NCI-H2081 (cell line): ENCODE measurements at places on chromosomes 5 and 9.

GRCh38 chr9:131257266-131258025, 18.9 kb downstream of the FAM78A start:
- DNase-seq: no peak

DNA sequence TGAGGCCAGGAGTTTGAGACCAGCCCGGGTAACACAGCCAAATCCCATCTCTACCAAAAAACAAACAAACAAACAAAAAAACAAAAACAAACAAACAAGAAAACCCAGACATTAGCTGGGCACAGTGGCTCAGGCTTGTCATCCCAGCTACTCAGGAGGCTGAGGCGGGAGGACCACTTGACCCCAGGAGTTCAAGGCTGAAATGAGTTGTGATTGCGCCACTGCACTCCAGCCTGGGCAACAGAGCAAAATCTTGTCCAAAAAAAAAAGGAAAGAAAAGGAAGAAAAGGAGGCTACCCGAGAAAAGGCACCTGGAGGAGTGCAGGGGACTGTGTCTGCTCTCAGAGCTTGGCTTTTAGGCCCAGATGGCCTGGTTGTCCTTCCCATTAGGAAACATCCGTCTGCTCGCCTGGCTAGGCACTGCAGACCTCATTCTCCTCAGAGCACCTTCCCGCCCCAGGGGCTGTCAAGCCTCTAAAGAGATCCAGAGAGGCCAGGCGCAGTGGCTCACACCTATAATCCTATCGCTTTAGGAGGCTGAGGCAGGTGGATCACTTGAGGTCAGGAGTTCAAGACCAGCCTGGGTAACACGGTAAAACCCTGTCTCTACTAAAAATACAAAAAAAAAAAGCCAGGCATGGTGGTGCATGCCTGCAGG, 185.3 kb upstream of the IER5L start:
- no peak for DNase-seq

DNA sequence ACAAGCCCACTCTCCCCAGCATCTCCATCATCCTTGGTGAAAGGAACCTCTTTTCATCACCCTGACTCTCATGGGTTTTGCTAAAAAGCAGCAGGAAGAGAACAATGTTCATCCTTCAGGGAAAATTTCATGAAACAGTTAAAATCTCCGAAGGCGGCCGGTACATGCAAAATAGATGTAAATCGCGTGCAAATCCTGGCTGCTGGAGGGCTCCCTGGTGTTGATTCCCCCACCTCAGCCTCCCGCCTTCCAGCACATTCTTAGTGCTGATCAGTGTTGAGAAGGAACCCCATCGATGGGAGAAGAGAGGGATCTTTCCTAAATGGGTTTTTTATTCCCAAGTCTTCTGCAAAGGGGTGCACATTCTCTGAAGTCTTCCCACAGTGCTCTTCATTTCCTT, 8.7 kb upstream of the GFI1B start:
- DNase-seq: no peak

DNA sequence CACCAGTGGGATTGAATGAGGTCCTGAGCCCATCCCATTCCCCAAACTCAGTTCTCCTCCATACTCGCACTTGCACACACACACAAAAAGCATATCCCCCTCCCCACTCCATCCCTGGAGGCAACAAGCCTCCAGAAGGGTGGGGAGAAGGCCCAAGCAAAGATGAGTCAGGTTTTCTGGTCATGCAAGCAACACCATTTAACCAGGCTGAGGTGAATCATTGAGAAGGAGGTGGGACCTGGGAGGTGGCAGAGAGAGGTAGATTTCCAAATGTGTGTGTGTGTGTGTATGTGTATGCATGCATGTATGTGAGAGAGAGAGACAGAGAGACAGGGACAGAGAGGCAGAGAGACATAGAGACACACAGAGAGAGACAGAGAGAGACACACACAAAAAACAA, 185.2 kb upstream of the TRIM32 start:
- DNase-seq: no peak

DNA sequence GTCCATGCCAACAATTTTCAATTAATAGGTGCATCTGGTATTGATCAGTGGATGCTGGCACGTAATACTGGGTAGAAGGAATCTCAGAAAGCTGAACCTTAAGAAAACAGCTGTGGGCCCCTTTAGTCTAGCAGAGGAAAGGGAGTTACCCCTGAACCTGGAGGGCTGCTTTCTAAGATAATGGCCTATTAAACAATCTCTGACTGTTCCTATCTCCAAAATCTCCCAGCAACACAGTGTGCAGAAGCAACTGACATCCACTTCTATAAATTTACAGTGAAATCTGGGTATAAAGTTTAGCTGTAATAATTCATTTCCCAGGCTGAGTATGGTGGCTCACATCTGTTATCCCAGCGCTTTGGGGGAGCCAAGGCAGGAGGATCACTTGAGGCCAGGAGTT, 198.8 kb downstream of the MAPKAP1 start:
- no peak for DNase-seq

DNA sequence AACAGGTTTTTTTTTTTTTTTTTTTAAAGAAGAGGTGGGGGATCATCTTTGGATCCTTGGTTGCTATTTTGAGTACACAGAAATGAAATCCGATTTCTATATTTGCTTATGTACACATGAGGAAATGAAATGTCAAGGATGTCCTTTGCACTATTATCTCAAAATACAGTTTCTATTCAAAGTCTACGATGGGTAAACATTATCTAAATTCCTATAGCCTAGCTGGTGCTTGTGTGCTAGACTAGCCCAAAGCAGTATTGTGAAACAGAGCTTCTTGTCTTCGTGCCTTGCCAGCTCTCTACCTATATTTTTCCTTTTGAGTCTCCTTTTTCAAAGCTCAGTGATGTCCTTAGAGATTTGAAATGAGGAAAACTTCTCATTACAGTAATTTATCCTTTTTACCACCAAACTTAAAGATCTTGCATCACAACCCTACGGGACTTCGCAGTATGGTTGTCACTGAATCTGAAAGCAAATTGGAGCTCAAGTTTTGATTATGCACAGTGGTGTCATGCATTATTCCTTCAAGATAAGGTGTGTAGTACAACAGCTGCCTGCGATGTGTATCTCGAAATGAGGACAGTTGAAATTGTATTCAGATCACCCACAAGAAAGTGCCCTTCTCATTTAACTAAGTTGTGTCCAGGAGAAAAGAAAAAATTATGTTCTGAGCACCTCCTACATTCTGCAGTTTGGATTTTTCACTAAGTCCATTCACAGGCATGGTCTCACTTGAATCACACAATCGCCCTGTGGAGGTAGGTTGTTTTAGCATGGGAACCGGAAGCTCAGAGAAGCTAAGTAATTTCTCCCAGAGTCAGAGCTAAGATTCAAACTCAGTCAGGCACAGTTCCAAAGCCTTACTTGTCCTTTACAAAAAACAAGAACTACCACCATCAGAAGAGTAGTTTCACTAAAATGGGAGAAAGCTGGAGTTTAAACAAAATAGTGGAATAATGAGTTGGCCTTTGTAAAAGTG, 379.0 kb downstream of the GLIS3 start:
- no peak for DNase-seq

DNA sequence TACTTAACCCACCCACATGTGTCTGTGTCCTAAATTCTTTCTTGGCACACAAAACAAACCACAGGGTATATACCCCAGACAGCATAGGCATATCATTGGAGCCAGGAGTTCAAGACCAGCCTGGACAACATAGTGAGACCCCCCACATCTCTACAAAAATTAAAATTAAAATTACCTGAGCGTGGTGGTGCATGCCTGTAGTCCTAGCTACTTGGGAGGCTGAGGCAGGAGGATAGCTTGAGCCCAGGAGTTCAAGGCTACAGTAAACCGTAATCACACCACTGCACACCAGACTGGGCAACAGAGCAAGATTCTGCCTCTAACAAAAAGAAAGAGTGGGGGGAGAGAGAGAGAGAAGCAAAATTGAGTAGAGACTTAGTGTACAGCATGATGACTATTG, 4.6 kb upstream of the AGTPBP1 start:
- no peak for DNase-seq

DNA sequence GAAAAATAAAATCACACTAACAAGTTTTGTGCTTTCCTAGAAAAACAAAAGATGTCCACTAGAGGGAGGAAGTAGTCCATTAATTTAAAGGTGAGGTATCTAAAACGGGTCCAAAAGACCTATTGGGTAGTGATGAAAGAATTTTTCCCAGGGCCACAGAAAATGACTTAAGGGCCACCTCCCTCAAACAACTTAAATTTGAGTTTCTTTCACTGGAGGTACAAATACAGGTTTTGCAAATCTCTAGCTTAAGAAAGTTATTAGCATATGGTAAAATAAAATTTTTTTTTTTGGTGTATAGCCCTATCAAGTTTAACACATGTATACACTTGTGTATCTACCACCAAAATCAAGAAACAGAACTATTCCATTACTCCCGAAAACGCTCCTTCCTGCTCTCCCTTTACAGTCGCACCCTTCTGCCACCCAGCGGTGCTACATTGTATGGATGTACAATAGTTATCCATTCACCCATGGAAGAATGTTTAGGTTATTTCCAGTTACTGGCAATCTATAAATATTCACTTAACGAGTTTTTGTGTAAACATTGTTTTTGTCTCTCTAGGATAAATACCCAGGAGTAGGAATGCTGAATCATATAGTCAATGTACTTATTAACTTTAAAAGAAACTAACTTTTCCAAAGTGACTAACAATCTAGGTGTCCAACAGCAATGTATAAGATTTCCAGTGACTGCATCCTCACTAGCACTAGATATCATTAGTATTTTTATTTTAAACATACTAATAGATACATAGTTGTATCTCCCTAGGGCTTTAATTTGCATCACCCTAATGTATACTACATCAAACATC, 21.9 kb downstream of the DEPDC1B start:
- DNase-seq: peak; percentile 3

DNA sequence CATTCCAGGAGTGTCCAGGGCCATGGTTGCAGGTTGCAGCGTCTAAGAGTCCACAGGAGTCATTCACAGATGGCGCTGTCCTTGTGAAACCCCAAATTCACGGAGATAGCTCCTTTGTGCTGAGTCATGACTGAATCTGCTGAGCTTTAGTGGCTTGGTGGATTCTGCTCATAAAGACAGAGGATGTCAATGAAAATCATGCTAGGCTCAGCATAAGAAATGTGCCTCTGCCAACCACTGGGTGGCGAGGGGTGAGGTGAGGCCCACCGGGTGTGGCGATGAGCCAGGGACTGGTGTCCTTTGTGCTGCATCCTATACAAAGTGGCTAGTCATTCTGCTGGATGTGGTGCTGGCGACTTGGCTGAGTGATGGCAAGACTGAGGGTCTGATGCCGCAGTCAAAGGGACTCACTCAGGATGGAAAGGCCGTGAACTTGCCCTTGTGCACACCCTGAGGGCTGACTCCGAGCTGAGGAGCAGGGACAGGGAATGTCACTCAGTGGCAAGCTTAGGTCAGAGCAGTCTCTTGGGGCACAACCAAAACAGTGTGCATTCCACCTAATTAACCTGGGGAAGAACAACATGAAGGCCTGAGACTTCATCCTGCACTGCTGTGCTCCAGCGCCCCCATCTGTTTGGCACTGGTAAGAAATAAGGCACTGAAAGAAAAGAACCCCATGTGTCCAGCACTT, 71.5 kb downstream of the DAP start:
- DNase-seq: peak; percentile 24

DNA sequence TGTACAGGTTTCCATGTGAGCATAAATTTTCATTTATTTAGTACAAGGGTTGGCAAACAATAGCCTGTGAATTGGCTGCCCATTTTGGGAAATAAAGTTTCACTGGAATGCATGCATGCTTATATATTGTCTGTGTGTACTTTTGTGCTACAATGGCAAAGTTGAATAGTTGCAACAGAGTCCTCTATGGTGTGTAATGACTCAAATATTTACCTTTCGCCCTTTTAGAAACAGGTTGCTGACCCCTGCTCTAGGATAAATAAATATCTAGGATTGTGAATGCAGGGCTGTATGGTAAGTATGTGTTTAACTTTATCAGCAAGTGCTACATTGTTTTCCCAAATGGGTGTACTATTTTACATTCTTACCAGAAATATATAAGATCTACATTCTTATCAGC, 47.2 kb downstream of the XRCC4 start:
- no peak for DNase-seq

DNA sequence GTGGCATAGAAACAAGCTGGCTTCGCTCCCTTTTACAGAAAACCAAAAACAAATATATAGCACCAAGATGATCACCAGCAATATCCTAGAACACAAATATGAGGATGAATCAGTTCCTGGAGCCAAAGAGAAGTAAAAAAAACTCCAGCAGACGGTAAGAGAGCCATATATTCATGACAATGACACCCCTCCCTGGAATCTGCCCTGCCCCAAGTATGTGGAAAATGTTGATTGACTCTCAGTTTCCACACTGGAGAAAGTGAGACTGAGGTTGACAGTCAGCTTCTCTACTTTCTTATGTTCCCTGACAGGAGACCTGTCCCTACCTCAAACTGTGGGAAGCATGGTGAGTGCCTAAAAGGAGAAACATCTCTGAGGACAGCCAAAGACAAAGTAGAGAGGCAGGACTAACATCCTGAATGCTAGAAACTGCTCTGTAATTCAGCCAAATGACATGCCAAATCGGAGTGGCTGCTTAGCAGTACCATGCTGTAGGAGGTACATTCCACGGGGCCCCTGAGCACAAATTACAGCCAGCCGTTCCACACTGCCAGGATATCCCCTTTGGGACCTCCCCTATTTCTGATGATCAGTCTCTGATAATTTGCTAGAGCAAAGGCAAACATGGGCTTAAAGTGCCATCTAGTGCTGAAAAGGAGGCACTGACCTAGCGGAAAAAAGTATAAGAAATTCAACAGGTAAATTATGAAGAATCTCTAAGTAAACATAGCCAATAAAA, 424.0 kb upstream of the RGMB start:
- no peak for DNase-seq

GRCh38 chr5:111251921-111252320, 27.7 kb downstream of the CAMK4 start:
- DNase-seq: no peak

DNA sequence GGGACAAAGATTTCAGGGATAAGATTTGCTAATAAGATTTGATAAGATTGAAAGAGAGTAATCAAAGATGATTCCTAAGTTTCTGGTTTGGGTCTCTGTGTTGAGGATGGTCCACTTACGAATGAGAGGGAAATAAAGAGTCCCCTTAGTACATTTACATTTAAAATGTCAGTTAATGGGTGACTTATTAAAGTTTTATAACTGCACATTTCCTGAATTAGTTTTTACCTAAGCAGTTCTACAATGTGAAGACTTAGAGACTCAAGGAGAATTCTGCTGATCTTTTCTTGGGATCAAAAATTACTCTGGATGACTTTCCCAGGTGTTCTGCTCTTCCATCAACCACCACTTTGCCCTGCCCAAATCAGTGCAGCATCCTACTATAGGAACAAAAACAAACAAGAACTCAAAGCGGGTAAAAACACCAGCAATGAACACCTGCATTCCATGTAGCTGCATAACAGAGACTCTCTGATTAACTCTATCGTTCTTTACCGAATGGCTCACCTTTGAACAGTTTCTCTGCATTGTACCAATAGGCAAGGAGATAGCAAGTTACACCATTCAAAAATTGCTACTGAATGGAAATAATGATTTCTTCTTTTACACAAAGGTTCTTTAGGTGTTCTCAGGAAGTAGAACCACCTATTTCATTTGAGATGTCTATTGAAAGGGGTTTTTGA, 65.3 kb downstream of the PRLR start:
- no peak for DNase-seq

GRCh38 chr5:149345892-149346222, 558 bp downstream of the GRPEL2 start:
- DNase-seq: no peak

GRCh38 chr5:131720714-131721113, 76.1 kb downstream of the FNIP1 start:
- DNase-seq: peak; percentile 76
